Stomach (tissue), 19 donors: ENCODE measurements at places on chromosomes 6 and 20. TPM values are rescaled to one million over a fixed set of nuclear protein-coding genes. Genes with fewer than 3 reads are reported as not detected.

Gene GGT7
- 12.8 TPM for polyA plus RNA-seq

Gene RIPPLY2
- polyA plus RNA-seq: not detected

GRCh38 chr6:106097411-106098231, 11.5 kb downstream of the PRDM1 start:
- no peaks in the 10 kb centered on the region for H3K27me3 ChIP-seq
- H3K4me3 ChIP-seq: peak overlapping the region; percentile 38
- peak overlapping the region; percentile 81 for H3K27ac ChIP-seq
- peak; percentile 75 for DNase-seq
- peaks cover 41% of the 10 kb centered on the region for H3K4me1 ChIP-seq
- no peaks in the 10 kb centered on the region for H3K36me3 ChIP-seq

DNA sequence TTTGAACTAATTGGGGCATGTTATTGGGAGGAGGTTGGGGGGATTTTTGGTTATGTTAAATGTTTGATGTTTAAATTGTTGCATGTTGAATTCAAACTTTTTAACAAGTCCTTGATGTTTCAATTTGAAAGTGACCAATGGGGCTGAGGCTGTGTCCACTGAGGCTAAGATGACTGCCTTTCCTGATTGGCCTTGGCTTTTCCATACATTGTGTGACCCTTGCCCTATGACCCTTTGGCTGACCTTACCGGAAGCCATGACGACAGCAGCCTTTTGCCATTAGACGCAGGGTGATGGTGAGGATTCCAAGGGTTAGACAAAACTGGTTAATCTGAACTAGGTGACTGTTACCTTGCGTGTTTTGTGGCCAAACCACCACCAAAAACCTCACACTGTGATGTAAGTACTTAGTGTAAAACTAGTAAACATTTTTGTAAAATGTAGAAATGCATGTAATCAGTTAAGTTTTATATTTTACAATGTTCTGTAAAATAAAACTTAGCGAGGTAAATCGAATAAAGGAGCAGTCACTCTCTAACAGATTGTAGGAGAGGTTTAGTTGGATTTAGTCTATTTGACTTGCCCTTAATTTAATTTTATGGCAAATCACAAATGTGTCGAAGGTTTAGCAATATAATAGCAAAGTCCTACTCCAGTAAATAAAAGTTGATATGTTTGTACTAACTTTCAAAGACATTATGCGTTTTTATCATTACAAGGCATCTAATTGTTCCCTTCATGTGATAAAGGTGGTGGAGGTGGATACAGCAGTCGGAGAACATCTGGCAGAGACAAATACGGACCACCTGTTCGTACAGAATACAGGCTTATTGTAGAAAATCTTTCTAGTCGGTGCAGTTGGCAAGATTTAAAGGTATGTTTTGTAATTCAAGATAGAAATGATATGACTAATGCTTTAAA, 1.6 kb downstream of the SRSF6 start:
- H3K4me3 ChIP-seq: peak overlapping the region; percentile 98
- DNase-seq: no peak
- H3K4me1 ChIP-seq: peaks cover 13% of the 10 kb centered on the region
- peaks cover 55% of the 10 kb centered on the region for H3K36me3 ChIP-seq
- H3K27me3 ChIP-seq: no peaks in the 10 kb centered on the region
